Adrenal gland (tissue), 19 donors: ENCODE measurements at places on chromosomes 1 and 21. TPM values are rescaled to one million over a fixed set of nuclear protein-coding genes. Genes with fewer than 3 reads are reported as not detected.
A peak's percentile ranks its signal among the peaks of the same experiment; 100 is the strongest.

DNA sequence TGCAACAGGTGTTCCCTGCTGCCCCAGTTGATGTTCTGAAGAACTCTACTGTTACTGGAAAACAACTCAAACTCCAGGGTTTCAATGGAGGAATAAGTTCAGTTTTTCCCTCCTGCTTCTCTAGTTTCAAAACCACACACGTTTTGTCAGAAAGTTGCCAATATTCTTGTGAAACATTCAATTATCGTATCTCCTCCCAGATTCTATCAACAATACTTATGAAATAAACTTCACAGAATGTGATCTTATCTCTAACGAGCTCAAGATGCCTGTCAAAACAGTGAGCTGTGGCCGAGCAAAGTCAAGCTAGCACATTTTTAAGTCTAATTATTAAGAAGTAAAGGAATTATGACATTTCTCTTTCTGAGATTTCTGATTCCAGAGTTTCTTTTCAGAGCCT lies 4.7 kb downstream of the OR2B11 start:
- H3K27ac ChIP-seq = no peak overlapping the region
- H3K27me3 ChIP-seq = no peaks in the 10 kb centered on the region
- H3K4me1 ChIP-seq = no peaks in the 10 kb centered on the region

- no peaks in the 10 kb centered on the region for H3K4me1 ChIP-seq
- H3K36me3 ChIP-seq = no peaks in the 10 kb centered on the region
- H3K27ac ChIP-seq = no peak overlapping the region
Observed at GRCh38 chr1:202605515-202605914, 104.7 kb downstream of the SYT2 start.

- H3K36me3 ChIP-seq = no peaks in the 10 kb centered on the region
- H3K4me3 ChIP-seq = no peak overlapping the region
- no peak overlapping the region for H3K27ac ChIP-seq
- DNase-seq = no peak
Observed at GRCh38 chr1:50476800-50477199, 53.6 kb upstream of the DMRTA2 start.

DNA sequence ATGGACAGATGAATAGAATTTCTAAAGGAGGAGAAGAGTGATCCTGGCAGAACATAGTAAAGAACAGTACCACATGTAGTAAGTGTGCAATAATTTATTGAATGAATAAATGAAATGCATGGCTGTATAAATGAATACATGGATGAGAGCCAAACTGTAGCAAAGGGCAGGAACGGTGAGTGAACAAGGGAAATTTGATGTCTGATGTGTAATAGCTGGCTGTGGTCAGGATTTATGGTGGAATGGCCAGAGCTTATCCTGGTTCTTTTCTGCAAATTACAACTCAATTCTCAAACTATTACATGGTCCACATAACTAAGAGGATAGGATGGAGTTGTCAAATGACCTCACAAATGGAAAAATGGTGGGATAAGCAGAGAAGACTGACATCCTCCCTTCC lies 43.2 kb upstream of the ARHGAP29 start:
- no peaks in the 10 kb centered on the region for H3K36me3 ChIP-seq
- H3K27me3 ChIP-seq = no peaks in the 10 kb centered on the region
- no peak for DNase-seq
- H3K27ac ChIP-seq = no peak overlapping the region

BEND5 gene
- total RNA-seq = 6.1 TPM

DNA sequence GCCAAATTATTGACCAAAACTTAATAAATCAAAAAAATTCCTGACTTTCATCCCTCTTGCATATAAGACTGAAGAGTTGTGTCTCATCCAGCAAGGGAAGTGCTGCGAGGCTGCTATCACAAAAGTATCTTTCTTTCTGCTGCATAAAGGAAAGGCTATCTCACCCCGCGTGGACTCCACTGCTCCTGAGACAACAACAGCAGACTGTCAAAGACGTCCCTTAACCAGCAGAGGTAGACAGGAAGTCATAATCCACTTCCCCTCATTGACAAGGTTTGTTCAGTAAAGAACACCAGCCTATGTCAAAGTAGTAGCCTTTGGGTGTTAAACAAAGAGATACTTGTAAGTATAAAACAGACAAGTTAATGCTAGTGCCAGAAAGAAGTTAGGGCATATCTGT lies 29.4 kb downstream of the VPS26C start:
- no peaks in the 10 kb centered on the region for H3K4me1 ChIP-seq

GRCh38 chr1:246139745-246140182 lies 367.3 kb downstream of the SMYD3 start:
- H3K4me3 ChIP-seq = no peak overlapping the region
- peak overlapping the region; percentile 42 for H3K27ac ChIP-seq
- DNase-seq = no peak
- no peaks in the 10 kb centered on the region for H3K27me3 ChIP-seq
- peaks cover 7% of the 10 kb centered on the region for H3K4me1 ChIP-seq
- no peaks in the 10 kb centered on the region for H3K36me3 ChIP-seq

GRCh38 chr1:205565799-205566198 lies 61.3 kb downstream of the CDK18 start:
- H3K27ac ChIP-seq = no peak overlapping the region
- peaks cover 33% of the 10 kb centered on the region for H3K27me3 ChIP-seq
- H3K36me3 ChIP-seq = no peaks in the 10 kb centered on the region

DNA sequence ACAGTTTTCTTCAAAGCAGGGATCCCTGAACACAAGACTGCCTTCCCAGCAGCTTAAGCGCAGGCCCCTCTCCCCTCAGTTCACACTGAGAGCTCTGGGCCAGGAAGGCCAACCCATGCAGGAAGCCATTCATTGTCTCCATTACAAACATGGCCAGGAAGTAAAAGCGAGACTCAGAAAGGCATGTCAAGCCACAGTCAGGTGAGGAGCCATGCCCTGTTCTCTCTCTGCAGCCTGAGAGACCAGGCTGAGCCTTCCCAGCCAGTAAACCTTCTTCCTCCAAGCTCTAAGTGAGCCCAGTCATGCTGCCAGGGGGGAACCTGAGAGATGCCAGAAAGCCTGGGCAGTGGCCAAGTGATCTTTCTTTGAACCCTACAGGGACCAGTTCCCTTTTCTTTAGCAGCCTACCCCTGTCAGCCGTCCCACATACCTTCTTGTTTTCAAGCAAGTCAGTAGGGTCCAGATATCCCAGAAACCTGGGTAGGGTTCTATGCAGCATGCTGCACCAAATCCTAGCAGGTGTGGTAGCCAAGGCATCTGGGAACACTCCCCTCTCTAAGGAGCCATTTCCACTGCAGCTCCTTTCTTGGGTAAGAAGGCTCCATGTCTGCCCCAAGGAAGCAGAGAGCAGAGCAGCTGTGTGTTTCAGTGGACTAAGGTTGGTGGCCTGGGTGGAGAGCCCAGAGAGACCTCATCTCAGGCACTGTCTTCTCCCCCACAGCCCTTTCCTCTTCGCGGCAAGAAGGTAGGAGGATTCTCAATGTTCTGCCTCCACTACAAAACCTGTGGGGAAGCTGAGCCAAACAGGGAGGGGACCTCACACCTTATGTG lies 977 bp downstream of the TRAF3IP3 start:
- no peaks in the 10 kb centered on the region for H3K27me3 ChIP-seq
- no peak overlapping the region for H3K27ac ChIP-seq
- no peak for DNase-seq
- H3K36me3 ChIP-seq = no peaks in the 10 kb centered on the region
- H3K4me3 ChIP-seq = no peak overlapping the region

DNA sequence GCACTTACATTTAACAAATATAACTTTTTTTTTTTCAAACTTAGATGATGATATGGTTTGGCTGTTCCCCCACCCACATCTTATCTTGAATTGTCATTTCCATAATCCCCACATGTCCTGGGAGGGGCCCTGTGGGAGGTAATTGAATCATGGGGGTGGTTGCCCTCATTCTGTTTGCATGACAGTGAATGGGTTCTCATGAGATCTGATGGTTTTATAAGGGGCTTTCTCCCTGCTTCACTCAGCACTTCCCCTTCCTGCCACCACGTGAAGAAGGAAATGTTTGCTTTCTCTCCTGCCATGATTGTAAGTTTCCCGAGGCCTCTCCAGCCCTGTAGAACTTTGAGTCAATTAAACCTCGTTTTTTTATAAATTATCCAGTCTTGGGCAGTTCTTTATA lies 432.6 kb downstream of the AMY1C start:
- H3K4me1 ChIP-seq = no peaks in the 10 kb centered on the region
- no peaks in the 10 kb centered on the region for H3K36me3 ChIP-seq
- H3K4me3 ChIP-seq = no peak overlapping the region
- H3K27me3 ChIP-seq = no peaks in the 10 kb centered on the region

DNA sequence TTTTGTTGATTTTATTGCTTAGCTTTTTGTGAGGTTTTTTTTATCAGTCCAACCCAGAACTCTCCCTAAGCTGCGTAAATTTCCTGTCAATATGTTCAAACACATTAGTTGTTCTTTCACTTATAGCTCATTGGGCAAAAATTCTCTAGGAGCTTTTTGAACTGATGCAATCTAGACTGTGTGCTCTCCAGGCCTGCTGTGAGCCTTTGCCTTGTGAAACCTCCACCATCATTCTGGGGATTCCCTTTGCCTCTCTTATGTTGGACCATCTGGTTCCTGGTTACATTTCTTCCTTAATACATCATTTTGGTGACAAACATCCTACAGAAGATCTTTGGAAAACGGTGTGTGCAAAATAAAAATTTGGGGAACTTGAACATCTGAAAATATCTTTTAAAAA lies 247.2 kb downstream of the LRRC7 start:
- H3K27me3 ChIP-seq = no peaks in the 10 kb centered on the region
- no peaks in the 10 kb centered on the region for H3K36me3 ChIP-seq
- H3K4me3 ChIP-seq = no peak overlapping the region
- no peak overlapping the region for H3K27ac ChIP-seq

KCNN3 gene
- total RNA-seq = 0.65 TPM
